ENCODE measurements at places on chromosomes 4 and X. TPM values are rescaled to one million over a fixed set of nuclear protein-coding genes. Genes with fewer than 3 reads are reported as not detected.
A peak's percentile ranks its signal among the peaks of the same experiment; 100 is the strongest.

- DNase-seq, result no peak
These were observed 17.8 kb downstream of the ANXA3 start for GRCh38 chr4:78569306-78569821.

- no peak for DNase-seq
These were observed 42.9 kb downstream of the PTTG2 start for GRCh38 chr4:38003102-38003501.

GRCh38 chrX:13778916-13779315 lies 38.0 kb downstream of the GPM6B start:
- no peak for DNase-seq

DNA sequence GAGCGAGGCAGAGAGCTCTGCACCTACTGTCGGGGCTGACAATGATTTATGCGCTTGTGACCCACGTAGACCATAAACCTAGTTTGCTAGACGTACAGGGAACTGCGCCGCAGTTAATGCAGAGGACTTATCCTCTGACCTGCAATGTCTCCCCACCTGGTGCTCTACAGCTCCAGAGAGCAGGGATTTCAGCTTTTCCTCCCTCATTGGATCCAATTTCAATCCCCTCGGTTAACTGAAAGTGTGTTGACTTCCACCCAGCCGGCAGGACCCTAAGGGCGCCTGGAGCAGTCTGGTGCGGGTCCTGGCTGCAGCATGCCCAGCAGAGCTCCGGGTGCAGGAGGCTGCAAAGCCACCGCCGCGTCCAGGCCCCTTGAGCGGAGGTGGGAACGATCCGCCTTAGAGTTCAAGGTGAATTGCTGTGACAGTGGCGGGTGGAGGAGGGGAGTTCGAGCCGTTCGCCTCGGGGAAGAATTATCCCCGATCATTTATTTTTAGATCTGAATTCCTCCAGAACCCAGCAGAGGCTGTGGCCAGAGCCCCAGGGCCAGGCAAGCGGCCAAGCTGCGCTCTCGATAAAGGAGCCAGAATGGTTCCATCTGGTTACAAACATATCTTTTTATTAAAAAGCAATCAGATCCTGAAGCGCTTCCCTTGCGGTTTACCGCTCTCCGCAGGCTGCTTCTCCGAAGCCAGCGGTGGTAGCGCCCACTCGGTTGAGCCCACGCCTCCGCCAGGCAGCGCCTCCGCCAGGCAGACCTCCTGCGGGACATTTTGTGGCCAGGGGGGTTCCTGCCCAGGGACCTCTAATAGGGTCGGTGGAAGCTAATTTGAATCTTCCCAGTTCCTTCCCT lies 66.0 kb downstream of the FBXO8 start:
- DNase-seq, result peak; percentile 45

GRCh38 chr4:54217642-54218495 lies 11.2 kb upstream of the PDGFRA start:
- DNase-seq, result peak; percentile 83

GRCh38 chrX:23797371-23798128 lies 14.6 kb downstream of the SAT1 start:
- no peak for DNase-seq

The FGF13 gene
- 2.4 TPM for total RNA-seq
